ENCODE measurements at places on chromosomes 11 and 22.

GRCh38 chr11:31764766-31765165 is 46.4 kb downstream of the PAX6 start:
- DNase-seq: peak; percentile 39

- DNase-seq: no peak
Measured at GRCh38 chr11:18588297-18589252, at the start of gene UEVLD. Gene UEVLD (minus strand): TSS chr11:18588734. CDS start chr11:18588654, 80 bp downstream.

DNA sequence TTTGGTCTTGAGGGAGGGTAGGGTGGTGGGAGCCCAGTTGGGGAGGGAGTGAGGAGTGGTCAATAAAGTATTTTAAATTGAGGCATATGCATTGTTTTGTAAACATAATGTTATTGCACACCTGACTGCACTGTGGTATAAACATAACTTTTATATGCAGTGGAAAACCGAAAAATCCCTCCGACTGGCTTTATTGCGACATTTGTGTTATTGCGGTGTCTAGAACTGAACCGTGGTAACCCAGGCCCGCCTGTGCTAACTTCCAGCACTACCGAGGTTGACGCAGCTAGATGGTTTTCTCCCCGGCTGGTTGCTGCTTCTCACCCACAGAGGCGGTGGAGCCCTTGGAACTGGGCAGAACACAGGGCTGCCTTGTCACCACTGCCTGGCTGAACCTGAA is 7.6 kb upstream of the RNH1 start:
- DNase-seq: no peak

DNA sequence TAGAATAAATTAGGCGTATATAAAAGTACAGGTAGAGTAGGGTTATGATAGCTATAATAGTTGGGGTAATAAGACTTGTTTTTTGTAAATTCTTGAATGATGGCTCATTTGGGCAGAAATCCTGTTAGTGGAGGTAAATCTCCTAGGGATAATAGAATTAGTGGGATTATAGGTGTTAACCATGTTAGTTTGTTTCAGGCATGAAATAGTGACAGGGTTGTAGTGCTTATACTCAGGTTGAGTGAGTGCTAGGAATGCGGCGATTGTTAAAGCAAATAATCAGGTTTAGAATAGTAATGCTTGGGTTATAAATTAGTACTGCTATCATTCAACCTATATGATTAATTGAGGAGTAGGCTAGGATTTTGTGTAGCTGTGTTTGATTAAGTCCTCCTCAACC is 297.1 kb downstream of the DYNC2H1 start:
- DNase-seq: no peak

DNA sequence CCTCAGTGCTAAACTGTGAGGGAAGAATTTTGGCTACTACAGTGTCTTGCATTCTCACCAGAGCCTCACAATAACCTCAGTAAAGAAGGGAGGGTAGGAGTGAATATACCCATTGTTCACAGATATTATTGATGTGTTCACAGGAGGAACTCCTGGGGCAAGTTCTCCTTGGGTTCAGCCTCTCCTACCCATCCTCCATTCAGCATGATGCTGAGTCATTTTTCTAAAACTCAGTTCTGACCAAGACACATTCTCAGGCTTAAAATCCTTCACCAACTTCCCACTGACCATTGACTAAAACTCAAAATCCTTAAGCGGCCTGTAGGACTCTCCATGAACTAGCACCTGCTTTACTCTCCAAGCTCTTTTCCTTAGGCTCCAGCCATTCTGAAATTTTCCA is 48.7 kb downstream of the SYTL2 start:
- DNase-seq: no peak

DNA sequence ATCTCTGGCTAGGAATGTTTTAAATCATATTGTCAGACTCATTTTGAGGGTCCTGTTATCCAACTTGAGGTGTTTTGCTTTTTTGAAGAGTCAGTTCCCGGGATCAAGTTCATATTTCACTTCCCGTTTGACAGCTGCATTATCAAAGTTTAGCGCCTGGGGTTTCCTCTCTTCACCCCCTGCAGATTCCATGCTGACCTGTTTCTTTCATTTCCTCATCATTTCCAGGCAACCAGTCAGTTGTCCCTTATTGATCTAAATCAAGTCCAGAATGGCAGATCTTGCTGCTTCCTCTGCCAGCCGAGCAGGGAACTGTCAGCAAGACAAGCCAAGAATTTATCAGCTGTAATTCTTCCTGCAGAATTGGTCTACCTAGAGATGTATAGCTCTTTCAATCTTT is 197.6 kb upstream of the SYN3 start:
- no peak for DNase-seq

DNA sequence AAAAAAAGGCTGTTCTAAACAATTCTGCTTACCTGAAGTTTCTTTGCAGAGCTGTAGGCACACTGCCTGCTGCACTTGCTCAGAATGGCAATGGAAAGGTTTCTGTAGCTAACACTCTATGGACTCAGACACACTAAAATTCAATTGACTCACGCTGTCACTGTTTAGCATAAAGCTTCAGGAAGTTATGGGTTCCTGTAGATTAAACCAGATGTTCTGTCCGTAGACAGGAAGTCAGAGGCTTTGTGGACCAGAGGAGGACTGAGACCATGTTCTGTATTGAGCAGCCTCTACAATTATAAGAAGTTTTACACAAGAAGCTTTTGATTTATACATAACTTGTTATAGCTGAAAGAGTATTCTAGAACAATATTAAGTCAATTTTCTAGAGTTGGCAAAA is 70.4 kb downstream of the GLYATL1 start:
- no peak for DNase-seq

DNA sequence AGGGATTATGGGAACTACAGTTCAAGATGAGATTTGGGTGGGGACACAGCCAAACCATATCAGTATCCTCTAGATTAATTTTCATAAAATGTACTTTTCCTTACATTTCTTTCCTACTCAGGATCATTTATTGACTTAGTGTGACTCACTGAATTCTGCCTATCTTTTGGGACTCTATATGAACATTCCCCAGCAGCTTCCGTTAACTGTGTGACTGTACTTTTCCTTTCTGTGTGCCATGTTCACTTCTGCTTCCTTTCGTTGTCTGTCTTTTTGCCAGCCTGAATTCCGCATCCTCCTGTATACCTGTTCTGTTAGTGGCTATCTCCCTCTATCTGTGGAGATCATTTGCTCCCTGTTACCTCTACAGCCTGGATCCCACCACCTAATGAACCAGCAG is 48.8 kb downstream of the SPECC1L start:
- DNase-seq: no peak

GRCh38 chr11:113736323-113736722 is 30.2 kb upstream of the TMPRSS5 start:
- DNase-seq: no peak

DNA sequence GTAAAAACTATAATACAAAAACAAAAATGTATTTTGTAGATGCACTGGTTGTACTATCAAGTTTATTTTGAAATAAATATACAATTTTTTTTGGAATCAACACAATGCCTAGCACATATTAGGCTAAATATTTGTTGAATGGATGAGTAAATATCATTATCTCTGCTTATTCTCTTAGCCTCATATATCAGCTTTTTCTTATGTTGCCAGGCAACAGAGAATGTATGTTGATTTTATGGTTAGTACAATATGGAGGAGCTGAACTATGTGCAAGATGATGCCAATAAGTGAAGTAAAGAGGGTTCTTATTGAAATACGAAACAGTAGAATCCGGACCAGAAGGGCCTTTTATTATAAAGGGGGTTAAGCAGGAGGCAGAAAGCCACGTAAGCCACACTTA is 94.9 kb downstream of the FAR1 start:
- peak; percentile 13 for DNase-seq

DNA sequence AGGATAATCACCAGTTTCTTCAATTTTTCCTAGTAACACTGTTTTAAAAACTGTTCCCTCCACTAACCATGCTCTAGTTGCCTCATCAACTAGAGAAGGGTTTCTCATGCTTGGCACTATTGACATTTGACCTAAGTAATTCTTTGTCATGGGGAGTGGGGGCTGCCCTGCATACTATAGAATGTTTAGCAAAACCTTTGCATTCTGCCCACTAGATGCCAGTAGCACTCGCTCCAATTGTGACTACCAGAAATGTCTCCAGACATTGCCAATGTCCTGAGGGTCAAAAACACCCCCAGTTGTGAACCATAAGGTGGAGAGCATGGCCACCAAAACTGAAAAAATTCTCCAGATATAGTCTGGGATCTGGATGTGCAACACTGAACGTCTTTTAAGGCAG is 27.6 kb upstream of the BMAL1 start:
- DNase-seq: no peak

GRCh38 chr11:64121663-64122410 is 44.1 kb downstream of the MACROD1 start:
- no peak for DNase-seq

DNA sequence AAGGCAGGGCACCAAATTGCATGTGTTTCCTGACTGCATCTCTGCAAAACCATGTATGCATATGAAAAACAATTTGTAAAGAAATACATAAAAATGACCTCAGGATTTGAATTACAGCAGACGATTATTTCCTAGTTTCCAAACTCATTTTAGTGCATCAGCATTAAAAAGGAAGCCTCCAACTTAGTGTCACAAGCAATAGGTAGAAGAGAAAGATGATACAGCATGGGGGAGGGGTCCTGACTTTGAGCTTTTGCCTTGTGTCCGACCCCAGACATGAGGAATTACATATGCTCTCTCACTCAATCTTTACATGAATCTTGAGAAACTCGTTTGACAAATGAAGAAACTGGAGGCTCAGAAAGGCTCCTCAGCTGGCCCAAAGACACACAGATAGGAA is 294.6 kb upstream of the NARS2 start:
- DNase-seq: no peak

GRCh38 chr22:35792506-35792905 is 74.8 kb downstream of the APOL5 start:
- no peak for DNase-seq

GRCh38 chr11:121479698-121480238 is 27.0 kb upstream of the SORL1-AS1 start:
- no peak for DNase-seq

GRCh38 chr11:132036746-132037466 is 666.5 kb downstream of the NTM start:
- DNase-seq: no peak

- DNase-seq: no peak
Measured at GRCh38 chr11:123183391-123184099, 11.5 kb downstream of the CLMP start.

DNA sequence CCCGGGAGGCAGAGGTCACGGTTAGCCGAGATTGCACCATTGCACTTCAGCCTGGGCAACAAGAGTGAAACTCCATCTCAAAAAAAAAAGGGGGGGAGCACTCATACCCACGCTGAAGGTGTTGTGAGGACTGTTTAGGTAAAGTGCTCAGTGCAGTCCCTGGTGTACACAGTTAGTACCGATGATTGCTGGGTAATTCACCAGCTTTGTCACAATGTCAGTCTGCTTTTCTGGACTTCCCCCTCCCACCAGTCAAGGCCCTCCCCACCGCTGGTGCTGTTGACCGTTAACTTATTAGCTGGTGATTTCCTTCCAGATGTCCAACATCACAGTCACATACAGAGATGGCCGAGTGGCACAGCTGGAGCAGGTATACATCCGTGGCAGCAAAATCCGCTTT is 11.9 kb downstream of the SNRPD3 start:
- DNase-seq: no peak

DNA sequence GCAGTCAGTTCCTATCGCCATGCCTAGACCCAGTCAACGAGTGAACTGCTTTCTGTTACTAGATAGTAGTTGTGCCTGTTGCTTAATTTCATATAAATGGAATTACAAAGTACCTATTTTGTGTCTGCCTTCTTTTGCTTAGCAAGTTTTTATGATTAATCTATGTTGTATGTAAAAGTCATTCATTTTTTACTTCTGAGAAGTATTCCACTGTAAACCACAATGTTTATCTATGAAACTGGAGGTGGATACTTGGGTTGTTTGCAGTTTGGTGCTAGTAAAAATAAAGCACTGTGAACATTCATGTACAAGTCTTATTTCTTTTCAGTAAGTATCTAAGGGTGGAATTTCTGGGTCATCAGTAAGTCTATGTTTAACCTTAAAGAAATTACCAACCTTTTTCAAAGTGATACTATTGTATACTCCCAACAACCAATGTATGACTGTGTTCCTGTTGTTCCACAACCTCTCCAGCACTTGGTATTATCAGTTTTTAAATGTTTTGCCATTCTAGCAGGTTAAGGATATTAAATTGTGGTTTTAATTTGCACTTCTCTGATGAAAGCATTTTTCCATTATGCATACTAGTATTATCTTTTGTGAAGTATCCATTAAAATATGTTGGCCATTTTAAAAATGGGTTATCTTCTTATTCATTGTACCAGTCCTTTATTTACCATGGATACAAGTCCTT is 68.2 kb downstream of the DNAJC24 start:
- DNase-seq: no peak

All from NCI-H1417 treated with DMSO at 0.1 percent for 48 hours (cell line).